ENCODE measurements at places on chromosomes 1 and 21.

DNA sequence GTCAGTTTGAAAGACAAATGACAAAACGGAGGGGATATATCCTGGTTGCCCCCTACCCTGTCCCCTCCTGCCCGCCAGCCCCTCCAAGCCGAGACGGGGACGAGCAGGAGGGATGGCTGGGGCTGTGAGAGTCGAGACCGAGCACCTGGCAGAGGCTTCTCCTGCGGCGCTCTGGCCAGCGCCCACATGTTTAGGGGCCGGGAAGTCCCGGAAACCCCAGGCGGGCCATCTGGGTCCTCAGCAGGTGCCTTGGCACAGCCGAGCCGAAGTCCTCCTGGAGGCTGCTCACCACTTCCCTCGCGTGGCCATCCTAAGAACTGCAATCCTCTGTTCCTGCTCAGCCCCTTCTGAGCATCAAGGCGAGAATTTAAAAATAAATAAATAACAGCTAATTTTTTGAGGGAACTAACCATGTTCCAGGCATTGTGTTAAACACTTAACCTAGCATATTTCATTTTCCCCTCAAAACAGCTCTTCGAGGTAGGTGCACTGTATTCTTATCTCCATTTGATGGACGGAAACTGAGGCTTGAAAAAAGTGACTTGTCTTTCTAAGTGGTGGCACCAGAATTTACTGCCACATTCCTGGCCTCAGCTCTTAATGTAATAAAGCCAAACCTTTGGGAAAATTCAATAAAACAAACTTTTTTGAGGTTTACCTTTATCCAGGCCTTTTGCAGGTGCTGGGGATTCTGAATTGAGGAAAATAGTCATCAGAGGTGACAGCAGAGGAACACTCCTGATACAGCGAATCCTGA lies 3.5 kb upstream of the RIMS3 start:
- peak; percentile 93 for DNase-seq

GRCh38 chr1:46714976-46715375 lies 3.9 kb downstream of the EFCAB14 start:
- DNase-seq: no peak

- DNase-seq: peak; percentile 16
Observed at GRCh38 chr1:1165485-1165884, 8.2 kb upstream of the TTLL10 start.

- no peak for DNase-seq
Observed at GRCh38 chr1:26318338-26319064, 743 bp downstream of the CD52 start.

DNA sequence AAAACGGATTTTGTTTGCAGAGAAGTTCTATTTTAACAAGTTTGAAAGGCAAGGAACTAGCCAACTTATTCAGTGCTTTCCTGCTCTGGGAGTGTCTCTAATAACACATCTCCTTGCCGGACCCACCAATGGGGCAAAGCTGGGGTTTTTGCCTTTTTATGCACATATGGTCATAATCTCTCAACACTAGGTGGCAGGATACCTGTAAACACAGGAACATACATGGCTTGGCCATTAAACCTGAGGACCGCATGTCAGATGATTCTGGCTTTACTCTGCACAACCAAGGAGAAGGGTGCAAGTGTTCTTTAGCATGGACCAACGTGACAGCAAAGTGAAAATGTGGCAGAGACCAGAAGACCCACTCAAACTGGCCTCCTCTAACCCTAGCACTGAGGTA lies 4.9 kb downstream of the TMEM9 start:
- no peak for DNase-seq

GRCh38 chr1:119079881-119080280 lies 60.6 kb downstream of the WARS2 start:
- no peak for DNase-seq

GRCh38 chr21:39946199-39946598 lies 79.0 kb downstream of the PCP4 start:
- no peak for DNase-seq

- DNase-seq: no peak
Observed at GRCh38 chr1:39852214-39852791, 31.0 kb downstream of the TRIT1 start.

DNA sequence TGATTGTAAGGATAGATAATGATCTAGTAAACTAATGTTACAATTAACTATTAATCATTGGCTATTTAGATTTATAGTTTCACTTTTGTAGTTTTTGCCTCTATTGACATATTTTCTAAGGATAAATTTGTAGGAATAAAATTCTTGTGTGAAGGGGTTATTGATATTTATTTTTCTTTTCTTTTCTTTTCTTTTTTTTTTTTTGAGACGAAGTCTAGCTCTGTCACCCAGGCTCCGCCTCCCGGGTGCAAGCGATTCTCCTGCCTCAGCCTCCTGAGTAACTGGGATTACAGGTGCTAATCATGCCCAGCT lies 24.0 kb upstream of the DISC1 start:
- DNase-seq: no peak

GRCh38 chr1:156726549-156727226 lies 1.6 kb upstream of the METTL25B start:
- peak; percentile 57 for DNase-seq

DNA sequence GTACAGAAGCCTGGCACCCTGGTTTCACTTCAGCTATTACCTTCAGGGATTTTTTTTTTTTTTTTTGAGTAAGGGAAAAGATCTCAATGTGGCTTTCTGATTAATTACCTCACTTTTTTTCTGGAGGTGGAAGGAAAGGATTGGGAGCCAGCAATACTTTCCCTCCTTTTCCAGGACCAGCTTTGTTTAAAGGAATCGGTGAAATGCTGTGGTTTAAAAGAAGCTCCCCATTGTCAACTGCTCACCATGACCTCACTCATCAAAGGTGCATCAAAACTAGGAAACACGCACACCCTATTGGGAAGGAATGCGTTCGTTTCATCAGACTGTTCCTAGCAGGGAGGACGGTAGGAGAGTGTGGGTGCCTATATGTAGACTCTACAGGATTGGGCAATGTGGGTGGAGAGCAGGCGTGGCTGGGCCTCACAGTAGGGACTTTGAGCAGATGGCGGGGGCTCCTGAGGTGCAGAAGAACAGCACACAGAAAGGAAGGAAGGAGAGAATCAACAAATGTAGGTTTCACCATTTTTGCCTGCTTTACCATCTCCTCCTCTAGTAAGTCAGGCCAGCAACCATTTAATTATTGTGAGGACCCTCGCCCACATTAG lies 13.0 kb downstream of the PHGDH start:
- no peak for DNase-seq

- DNase-seq: no peak
Observed at GRCh38 chr1:117336088-117336817, 31.0 kb upstream of the MAN1A2 start.

GRCh38 chr1:164233149-164233548 lies 325.8 kb upstream of the PBX1 start:
- no peak for DNase-seq

DNA sequence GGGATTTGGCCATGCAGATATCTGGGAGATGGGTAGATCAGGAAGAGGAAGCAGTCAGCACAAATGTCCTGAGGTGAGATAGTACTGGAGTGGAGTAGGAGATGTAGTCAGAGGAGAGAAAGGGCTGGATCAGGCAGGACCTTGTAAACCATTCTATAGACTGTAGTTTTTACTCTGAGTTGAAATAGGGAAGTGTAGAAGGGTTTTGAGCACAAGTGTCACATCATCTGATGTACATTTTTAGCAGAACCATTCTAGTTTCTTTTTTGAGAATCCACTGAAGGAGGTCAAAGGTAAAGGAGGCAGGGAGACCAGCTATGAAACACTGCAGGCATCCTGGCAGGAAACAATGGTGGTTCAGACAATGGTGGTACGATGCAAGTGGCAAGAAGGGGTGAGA lies 194.6 kb upstream of the RRP15 start:
- no peak for DNase-seq

Data from eye (tissue), 1 donor.